Right renal cortex interstitium (tissue), 3 donors: ENCODE measurements at places on chromosomes 1 and 21. TPM values are rescaled to one million over a fixed set of nuclear protein-coding genes. Genes with fewer than 3 reads are reported as not detected.

DNA sequence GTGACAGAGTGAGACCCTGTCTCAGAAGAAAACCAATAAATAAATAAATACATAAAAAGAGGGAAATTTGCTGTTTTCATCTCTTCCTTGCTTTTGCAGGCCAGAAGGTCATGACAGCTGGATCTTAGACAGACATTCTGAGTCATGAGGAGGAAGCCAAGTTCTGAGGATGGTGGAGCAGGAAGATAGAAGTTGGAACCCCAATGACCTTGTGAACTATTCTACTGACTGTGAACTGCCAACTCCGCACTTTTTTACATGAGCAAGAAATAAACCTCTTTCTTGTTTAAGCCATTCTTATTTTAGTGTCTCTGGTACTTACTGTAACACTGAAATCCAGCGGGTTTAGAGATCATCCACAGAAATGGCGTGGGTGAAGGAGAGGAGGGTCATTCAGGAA lies 8.5 kb downstream of the CD84 start:
- no peak for DNase-seq

TGFB2 gene
- 15.1 TPM for polyA plus RNA-seq

GRCh38 chr21:31660259-31660565 lies 719 bp downstream of the SOD1 start:
- no peak for DNase-seq

DNA sequence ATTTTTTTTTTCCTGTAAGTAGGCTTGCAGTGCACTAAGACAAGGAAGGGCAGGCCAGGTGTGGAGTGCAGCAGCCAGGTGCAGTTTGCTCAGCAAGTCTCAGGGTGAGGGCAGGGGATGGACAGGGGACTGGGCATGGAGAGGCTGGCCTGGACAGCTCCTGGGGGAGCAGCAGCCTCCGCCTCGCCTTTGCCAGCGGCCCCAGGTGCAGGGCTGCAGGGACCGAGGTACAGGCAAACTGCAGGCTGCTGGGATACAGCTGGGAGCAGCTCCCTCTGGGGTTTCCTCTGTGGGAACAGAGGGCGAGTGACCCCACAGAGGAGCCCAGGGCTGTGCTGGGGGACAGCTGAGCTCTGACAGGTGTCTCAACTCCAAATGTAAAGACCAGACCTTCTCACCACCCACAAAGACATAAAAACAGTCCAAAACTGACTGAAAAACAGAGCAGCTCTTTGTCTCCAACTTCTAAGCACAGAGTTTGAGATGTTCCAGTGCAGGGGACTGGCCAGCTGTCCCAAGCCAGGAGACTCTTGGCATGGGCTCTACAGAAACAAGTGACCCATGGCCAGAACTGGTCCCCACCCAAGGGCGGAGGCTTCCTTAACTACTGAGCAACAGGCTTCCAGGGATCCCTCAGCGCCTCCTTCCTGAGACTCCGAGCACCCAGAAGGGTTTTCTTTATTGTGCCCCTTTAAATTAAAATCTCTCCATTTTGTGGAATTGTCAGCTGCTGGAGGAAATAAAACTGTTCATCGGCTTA lies 27.7 kb upstream of the AJAP1 start:
- no peak for DNase-seq

KCNC4 gene
- polyA plus RNA-seq: 4.3 TPM

DNA sequence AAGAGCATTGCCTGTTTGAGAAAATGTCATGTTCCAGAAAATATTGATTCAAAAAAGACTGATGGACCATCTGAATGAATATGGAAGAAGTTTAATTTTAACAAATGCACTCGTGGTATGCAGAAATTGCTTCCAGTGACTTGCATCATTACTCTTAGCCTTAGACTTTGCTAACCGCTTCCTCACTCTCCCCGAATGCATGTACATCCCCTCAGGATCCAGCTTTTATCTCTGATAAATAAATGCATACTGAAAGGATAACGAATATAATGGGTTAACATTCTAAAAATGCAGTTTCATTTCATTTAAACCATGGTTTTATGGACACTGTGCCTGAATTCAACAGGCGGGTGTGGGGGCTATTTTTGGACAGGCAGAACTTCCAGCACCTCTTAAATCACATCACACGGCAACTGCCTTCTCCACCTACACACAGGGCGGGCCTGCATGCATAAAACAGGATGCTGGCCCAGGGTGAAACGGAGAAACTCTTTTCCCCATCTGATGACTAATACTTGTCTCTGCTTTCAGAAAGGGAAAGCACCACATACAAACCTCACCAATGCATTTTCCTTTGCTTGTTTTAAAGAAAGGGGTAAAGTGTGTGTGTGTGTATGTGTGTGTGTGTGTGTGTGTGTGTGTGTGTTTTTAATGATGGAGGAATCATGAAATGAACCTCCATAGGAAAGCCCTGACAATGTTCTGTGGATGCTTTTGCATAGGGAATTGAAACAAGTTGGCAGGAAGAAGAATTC lies 48.7 kb downstream of the SPAG17 start:
- DNase-seq: no peak

- DNase-seq: no peak
These were observed 21.1 kb downstream of the CRYAA start for GRCh38 chr21:43189936-43190335.

DNA sequence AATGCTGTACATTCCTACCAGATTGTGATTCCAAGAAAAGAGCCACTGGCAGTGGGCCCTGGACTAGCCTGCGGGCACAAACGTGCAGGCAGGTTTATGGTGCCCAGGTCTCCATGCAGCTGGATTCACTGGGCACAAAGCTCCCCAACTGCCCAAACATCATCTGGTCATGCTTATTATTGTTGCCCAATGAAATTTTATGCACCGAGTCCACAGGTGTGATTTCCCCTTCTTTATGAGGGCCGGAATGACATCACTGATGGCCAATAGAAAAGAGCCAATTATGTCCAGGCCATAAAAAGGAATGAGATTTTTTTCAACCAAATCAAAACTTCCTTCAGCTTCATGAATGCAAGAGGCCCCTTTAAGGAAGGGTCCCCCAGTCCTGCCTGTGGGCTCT lies 66.2 kb downstream of the ERI3 start:
- DNase-seq: no peak

- no peak for DNase-seq
These were observed 13.4 kb downstream of the SPOCD1 start for GRCh38 chr1:31802190-31803150.

SPRR2F gene
- polyA plus RNA-seq: not detected

DNA sequence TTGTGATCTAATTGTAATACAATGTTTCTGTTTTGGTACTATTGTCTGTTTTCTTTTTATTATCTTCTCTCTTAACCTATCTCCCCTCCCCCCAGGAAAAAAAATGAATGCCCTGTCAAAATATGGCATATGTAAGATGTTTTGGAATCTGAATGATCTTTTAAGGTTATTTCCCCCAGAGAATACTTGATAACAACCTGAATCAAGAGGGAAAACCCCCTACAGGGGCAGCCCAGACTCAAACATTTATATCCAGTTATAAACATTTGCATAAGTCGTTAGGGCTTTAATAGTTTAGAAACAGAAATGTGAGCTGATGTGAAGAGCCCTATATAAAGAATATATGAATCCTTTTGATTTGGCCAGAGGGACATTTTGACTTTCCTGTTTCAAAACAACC lies 169.5 kb downstream of the VAV3 start:
- no peak for DNase-seq

TRIM67 gene
- polyA plus RNA-seq: 0.08 TPM

PTCH2 gene
- 2.9 TPM for polyA plus RNA-seq

NCSTN gene
- polyA plus RNA-seq: 157 TPM

- no peak for DNase-seq
These were observed 102.7 kb downstream of the LYST start for GRCh38 chr1:235763962-235764361.

EVA1C gene
- polyA plus RNA-seq: 2.4 TPM

- no peak for DNase-seq
These were observed 8.6 kb downstream of the ZZZ3 start for GRCh38 chr1:77673716-77674355.

- no peak for DNase-seq
These were observed 159.1 kb upstream of the RAB4A start for GRCh38 chr1:229111703-229112319.

GRCh38 chr21:38958940-38959691 lies 153.4 kb downstream of the ETS2 start:
- no peak for DNase-seq

DNA sequence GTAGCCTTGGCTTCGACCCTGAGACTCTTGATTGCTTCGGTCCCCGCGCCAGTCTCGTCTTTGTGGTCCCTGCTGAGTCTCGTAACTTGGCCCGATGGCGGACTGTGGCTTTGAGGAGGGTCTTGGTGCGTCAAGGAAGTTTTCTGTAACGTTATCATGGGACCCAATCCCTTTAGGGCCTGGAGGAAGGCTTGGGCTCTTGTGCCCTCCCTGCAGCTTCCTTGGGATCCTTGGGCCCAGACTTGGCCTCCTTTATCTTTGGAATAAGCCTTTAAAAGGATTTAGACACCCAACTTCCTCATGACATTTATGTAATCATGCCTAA lies 371 bp downstream of the ZMPSTE24 start:
- no peak for DNase-seq

MPZ gene
- 3.1 TPM for polyA plus RNA-seq

DNM3 gene
- 5.4 TPM for polyA plus RNA-seq

OR2L5 gene
- not detected for polyA plus RNA-seq

DNA sequence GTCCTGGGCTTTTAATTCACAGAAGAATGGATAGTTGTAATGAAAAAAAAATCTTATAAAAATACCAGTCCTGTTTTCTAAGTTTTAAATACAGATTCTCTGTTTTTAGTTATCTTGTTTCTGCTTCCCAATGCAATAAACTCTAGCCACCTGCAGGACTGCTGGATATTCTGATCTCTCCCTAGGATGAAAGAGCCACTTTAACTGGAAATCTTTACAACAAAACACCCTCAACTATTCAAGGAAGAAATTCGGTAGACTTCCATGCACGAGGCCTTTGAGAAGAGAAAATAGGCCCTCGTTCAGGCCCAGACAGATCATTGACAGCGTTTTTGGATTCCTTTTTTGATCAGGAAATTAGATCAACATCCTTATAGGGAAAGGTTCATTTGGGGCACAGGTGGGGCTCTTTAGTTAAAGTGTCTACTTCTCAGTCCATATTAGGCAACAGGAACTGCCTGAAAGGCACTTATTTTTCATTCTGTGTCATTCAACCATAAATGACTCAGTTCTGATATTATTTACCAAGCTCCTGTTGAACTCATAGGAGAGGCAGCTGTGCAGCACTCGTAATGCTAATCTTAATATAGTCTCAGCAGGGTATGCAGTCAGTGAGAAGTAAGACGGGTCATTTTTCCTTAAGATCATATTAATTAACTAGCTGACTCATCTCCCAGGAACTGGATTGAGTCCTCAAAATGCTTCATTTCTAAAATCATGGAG lies 71.1 kb upstream of the ERRFI1 start:
- DNase-seq: no peak

DNA sequence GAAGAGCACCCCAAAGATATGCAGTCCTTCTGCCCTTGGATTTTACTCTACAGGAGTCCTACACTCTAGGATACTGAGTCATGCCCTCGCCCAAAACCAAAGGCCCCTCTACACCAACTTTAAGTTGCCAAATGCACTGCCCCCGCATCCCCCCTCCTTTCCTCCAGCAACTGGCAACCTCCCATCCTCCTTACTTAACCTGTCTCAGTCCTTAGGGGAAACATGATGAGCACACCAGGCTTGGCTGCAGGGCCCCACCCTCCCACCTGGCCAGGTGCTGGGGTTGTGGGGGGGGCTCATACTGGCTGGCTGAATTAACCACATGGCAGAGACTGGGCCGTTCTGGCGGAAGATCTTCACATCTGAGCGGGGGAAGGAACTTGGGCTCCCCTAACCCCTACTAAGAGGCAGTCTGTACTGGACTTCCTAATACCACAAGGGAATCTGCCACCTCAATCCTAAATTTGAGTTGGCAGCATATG lies 1.2 kb downstream of the HDGF start:
- no peak for DNase-seq

GBP5 gene
- polyA plus RNA-seq: 1.2 TPM

GRCh38 chr21:39581414-39581813 lies 31.3 kb upstream of the B3GALT5 start:
- no peak for DNase-seq

LCE6A gene
- not detected for polyA plus RNA-seq
